Epithelial cell of esophagus (primary cell): ENCODE measurements at places on chromosomes 2 and 18.

DNA sequence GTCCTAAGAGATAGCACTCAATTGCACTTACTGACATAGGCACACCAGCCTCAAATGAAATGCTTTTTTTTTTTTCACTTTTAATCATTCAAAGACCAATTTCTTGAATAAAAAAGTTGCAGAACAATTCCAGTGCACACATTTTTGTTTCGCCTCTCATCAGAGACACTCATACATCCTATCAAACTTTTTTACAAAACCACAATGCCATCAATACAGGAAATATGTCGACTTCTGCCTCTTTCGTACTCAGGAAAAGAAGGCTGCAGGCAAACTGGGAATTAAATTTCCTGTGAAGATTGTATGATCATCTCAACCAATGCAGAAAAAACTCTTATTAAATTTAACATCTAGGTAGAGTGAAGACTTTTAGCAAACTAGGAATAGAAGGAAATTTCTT is 112.4 kb downstream of the DNER start:
- DNase-seq, result no peak

DNA sequence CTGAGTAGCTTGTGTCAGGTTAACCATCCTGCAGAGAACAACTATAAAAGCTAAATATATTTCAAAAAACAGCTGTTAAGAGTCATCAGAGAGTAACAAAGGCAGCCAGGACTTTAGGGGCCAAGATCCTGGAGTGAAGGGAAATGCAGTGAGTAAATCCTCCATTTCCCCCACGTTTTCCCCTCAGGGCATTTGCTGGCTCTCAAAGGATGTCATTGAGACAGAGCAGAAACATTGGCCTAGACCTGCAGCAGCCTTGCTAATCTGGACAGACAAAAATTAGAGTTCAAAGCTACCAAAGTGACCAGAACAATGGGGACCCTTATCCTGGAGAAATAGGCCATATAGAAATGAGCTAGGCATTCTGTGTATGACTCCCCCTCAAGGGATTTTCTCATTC is 21.1 kb upstream of the KLHL29 start:
- peak; percentile 56 for DNase-seq

DNA sequence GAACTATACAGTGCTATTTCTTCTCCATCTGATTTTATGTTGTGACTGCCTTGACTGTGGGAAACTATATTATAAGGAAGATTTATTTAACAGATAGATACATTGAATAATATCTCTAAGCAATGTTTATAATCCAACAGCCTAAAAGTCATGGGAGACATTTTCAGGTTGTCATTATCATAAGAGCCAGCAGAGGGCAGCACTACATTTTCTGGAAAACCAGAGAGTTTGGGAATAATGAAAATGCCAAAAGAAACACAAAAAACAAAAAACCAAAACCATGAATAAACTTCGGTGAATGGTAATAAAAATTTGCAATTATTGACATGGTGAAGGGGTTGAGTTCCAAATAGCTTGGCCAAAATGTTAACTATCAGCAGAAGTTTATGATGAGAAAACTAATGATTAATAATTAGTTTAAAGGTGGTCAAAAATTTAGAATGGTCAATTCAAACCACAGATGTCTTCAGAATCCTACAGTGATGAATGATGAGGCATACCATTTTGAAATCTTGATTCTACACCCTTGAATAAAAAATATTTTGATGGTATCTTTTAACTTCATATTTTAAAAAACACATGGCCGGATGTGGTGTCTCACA is 4.7 kb downstream of the EEF1B2 start:
- peak; percentile 36 for DNase-seq

GRCh38 chr2:231515603-231516002 is 14.6 kb downstream of the NMUR1 start:
- DNase-seq, result no peak

GRCh38 chr18:79577451-79578395 is 101.9 kb upstream of the CTDP1 start:
- no peak for DNase-seq

DNA sequence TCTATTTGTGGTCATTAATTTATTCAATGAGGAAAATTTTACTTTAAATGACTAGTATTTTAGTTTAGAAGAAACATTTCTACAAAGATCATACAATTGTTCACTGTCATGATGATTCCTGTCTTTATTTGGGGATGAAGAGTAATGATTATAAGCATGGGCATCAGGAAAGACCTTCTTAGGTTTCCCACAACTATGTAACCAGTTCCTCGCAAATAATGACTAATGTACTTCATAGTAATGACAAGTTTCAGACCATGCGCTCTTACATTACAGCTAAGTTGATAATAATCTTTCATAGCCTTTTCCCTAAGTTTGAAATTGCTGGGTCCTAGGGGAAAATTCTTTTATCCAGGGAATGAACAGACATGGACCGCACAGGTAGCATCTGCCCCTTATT is 90.5 kb downstream of the MYO5B start:
- peak; percentile 79 for DNase-seq

DNA sequence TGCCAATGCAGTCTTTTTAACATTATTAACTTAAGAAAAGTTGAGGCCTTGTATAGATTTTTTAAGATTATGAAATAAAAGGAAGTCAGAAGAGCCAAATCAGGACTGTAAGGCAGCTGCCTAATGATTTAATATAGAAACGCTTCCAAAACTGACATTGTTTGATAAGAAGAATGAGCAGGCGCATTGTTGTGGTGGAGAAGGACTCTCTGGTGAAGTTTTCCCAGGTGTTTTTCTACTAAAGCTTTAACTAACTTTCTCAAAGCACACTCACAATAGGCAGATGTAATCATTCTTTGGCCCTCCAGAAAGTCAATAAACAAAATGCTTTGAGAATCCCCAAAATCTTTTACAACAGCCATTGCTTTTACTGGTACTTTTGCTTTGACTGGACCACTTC is 288.6 kb upstream of the FIGN start:
- DNase-seq, result no peak

DNA sequence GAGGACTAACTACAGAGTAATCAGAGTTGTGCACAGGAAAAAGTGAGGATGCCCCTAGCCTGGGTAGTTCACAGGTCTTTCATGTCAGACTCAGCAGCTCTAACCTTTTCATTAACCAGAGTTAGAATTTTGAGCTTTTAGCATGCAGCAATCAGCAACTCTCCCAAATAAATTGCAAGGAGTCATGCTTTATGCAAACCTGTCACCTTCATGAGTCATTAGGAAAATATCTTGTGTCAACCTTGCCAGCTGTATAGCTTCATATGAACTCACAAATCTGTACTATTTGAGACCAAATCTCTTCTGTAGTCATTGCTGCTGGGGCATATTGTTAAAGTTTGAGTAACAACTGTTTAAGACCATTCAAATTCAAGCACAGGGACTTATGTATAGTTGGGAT is 382.3 kb upstream of the NT5C1B start:
- peak; percentile 59 for DNase-seq

- peak; percentile 67 for DNase-seq
Observed at GRCh38 chr2:134232868-134233727, 20.8 kb upstream of the MGAT5 start.

DNA sequence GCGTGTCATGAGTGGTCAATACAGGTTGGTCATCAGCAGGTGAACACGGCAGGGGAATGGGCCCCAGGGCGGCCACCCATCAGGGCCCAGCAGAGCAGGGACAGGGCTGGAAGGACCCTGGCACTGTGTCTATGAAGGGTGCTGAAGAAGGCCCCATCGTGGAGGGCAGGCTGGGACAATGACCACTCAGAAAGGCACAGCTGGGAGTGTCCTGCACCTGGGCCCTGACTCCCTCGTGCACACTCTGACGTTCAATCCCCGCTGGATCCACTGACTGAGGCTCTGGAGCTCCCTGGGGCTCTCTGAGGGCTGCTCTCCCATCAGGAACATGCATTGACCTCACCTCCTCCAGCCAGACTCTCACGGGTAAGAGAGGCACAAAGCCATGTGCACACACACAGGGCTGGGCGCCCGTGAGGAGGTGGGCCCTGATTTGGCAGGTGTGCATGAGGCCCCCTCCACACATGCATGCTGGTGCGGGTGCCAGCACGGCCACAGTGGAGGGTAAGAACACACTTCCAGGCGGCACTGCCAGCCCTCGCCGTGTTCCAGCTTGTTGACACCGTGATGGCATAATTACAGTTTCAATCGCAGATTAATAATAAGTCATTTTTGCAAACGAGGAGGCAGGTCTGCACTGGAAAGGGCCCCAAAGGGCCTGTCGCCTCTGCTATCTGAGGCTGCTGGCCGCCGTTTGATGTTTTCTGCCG is 58.5 kb downstream of the SMAD7 start:
- DNase-seq, result peak; percentile 65

DNA sequence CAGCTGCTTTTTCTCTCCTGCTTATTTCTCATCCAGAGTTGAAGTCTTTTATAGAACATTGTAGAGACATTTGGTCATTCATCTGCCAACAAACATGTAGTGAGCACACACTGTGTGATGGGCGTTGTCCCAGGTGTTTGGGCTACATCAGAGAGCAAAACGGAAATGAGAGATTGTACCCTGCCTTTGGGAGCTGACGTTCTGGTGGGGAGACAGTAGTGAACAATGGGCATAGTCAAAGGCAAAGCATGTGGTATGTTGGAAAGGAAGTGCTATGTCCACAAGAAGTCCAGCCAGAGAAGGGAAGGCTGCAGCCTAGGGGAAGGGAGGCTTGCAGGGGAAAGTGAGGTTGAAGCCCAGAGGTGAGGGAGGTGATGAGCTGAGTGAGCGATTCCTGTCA is 78.1 kb downstream of the PIEZO2 start:
- no peak for DNase-seq

DNA sequence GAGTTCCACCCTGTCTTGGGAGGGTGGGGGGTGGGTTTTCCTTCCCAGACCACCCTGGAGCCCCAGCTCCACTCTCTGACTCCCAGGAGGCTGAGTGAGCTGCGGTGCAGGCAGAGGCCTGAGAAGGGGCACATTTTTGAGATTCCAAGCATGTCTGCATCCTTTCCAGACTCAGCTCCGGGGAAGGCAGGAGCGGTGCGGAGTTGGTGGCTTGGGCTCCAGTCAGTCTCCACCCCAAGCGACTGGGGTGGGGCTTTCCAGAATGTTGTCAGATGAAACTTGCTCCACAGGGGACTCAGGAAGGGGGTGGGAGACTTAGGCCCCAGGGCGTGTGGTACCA is 44.2 kb upstream of the HS6ST1 start:
- no peak for DNase-seq

DNA sequence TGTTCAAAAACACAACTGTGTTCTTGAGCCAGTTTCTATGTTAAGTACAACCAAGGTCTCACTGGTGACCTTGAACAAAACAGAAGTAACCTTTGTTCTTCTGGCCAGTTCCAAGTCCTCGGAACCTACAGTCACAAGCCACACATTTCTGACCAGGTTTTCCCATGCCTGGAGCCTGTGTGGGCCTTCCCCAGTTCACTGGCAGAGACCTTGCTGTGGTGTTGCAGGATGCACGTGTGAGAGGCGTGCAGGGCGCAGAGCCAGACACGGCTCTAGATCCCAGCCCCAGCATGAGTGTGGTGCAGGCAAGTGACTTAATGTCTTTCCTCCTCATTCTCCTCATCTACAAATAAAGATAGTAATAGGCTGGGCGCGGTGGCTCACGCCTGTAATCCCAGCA is 25.5 kb upstream of the EDAR start:
- no peak for DNase-seq

- no peak for DNase-seq
Observed at GRCh38 chr2:170950221-170950761, 21.2 kb downstream of the GORASP2 start.

DNA sequence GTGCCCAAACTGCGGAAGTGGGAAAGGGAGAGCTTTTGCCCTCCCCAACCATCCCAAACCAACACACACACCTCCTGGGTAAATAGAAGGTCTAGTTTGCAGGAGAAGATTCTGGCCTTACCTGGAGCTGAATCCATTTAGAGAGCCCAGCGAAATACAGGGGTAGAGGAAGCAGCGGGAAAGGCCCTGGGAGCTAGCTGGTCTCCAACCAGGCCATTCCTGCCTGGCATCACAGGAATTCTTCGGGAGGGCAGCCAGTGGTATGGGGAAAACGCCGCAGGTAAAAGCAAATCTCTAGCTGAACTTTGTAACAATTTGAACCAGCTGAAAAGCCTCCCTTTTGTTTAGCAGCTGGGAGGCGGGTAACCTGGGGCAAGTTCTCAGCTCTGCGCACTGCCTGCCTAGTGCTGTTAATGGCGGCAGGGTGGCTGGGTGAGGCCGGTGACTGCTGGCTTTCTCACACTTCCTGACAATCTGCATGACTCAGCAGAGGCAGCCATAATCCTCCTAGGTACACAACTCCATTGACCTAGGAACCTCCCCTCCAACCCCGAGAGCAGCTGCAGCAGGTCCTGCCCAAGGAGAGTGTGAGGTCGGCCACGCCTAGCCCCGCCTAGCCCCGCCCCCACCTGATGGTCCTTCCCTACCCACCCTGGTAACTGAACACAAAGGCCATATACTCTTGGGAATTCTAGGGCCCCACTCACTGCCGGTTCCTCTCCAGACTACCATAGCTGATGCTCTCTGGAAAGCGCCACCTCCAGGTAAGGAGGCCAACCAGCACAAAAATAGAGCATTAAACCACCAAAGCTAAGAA is 483.8 kb upstream of the REG3G start:
- peak; percentile 16 for DNase-seq

GRCh38 chr2:104521247-104521646 is 332.7 kb upstream of the POU3F3 start:
- no peak for DNase-seq
